ENCODE measurements at places on chromosomes 13 and 19.

DNA sequence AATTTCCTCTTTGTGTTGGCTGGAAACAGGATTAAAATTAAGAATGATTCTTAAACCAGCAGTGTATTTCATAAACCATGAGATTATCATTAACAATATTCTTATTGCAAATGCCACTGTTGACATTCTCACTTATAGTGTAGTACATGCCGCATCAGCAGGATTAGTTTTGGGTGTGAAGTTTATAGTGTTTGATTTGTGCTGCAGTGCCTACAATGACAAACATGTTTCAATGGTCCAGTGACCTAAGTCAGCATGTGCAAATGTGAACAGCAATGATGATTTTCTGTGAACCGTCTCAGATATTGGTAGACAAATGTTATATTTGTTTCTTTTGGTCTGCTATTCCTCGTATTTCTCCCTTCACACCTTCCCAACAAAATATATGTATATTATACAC, 49.8 kb upstream of the TDRD3 start:
- DNase-seq: no peak

DNA sequence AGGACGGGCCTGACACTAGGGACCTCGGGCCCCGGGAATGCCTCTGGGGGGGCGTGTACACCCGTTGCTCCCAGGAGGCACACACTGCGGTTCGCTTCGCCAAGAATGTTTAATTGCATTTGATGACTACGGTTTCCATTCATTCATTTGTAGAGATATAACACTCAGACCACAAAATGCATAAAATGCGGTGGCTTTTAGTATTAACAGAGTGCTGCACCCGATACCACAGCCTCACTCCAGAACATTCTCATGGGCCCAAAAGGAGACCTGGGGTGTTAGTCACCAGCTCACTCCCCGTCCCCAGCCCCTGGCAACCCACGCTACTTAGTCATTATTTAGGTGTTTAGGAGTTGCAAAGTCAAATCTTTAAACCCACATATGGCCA, 21.8 kb downstream of the HCN2 start:
- no peak for DNase-seq

GRCh38 chr19:17303940-17304267, 679 bp upstream of the ABHD8 start:
- DNase-seq: no peak

DNA sequence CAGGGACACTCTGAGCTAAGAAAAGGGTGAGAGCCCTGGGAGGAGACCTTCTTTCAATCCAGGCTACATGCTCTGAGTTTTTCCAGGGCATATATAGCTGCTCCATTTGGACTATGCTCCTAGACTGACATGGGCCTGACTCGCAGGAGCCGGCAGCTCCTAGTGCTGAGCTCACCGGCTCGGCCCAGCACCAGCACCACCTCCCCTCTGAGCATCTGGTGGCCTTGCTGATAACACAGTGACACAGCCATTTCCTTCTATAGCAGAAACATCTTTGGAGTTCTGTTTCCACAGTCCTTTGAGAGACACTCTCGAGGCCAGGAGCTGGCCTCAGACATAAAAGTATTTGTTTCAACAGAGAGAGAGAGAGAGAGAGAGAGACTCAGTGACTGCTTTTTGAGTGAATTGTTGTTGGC, 184.9 kb downstream of the TM9SF2 start:
- no peak for DNase-seq

DNA sequence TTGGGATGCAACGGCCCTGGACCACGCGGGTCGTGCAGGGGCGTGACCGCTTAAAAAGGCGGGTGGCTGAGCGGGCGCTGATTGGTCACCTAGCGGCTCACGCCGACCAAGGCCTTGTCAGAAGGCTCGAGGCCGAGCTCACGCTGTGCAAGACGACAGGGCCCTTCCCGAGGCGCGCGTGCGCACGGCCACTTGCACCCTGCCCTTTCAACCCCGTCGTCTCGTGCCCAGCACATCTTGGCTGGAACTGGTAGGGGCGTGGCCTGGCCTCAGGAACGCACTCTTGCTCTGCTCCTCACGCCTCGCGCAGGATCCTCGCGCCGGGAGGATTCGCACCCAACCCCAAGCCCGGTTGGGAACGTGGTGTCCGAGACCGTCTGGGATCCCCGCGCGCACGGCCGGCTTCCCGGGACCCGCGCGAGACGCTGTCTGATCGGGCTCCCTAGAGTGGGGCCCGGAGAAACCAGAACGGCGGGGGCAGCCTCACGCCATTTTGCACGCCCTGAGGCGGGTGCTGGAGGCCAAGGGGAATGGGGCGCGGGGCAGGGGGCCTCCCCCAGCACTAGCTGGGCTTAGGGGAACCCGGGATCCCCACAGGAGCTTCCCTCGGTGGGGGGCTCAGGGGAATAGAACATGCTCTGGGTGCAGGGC, at the start of gene MEIOSIN:
Gene MEIOSIN (plus strand): TSS at position 280 of the 651 bp plus-strand sequence. CDS start 1,938 bp downstream, outside the sequence.
- no peak for DNase-seq

DNA sequence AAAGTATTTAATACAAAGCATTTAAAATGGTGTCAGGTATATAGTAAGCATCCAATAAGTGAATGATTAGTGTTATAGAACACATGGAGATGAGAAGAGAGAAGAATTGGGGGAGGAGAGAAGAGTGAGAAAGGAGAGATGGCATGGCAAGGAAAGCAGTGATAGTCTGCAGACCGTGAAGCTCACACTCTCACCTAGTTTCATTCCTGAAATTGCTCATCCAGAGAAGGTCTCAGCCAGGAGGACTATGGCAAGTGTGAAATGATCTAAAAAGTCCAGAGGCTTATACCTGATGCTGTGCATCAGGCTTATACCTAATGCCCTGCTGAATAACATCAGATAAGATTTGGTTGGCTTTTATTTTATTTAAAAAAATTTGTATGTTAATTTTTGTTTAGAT, 351.6 kb upstream of the KLF12 start:
- no peak for DNase-seq

DNA sequence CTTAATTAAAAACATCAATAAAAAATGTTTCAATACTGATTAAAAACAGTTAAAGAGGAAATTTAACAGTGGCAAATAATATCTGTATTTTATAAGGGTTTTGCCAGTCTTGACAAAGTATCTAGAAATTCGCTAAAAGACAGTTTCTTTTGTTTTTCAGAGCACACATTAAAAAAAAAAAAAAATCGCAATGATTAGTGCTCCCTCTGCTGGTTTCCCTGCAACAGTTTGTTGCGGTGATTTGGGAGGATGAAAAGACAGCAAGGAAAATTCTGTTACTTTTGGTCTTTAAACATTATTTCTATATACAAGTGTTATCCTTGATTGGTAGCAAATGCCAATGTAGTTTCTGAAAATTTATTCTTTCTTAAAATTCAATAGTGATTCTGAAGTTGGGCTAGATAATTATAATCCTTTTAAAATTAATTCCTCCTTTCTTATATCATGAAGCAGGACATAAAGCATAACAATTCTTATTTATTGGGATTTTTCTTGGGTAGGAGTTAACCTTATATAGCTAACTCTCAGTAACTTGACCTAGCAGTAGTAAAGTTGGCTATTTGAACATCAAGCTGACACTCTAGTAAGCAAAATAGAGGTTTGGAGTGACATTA, 23.1 kb upstream of the SPRY2 start:
- DNase-seq: peak; percentile 14

DNA sequence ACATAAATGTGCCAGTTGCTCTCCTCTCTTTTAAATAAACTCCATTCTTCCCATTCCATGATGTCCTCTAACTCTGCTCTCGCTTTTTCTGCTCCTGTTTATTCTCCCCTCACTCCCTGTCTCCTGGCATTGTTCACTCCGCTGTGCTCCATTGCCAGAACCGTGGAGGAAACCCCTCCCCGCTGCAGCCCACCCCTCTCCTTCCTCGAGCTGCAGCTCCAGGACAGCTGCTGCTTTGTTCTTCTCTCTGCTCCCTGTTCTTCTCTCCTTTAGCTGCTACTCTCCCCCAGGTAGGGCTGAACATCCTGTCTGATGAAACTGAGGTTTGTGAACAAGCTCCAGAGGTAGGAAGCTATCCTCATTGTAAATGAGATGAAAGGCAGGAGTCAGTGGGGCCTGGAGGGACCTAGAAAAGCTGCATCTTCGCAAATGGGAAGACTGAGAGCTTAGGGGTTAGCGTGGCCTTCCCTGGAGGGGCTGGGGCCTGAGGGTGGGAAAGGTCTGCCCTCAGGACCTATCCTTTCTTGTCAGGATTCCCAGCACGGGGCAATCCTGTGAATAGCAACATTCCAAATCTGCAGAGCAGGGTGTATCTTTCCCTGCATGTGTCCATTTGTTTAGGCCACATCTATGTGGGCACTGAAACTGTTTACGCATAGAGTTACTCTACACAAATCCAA, 243.7 kb downstream of the DNAJC15 start:
- no peak for DNase-seq

DNA sequence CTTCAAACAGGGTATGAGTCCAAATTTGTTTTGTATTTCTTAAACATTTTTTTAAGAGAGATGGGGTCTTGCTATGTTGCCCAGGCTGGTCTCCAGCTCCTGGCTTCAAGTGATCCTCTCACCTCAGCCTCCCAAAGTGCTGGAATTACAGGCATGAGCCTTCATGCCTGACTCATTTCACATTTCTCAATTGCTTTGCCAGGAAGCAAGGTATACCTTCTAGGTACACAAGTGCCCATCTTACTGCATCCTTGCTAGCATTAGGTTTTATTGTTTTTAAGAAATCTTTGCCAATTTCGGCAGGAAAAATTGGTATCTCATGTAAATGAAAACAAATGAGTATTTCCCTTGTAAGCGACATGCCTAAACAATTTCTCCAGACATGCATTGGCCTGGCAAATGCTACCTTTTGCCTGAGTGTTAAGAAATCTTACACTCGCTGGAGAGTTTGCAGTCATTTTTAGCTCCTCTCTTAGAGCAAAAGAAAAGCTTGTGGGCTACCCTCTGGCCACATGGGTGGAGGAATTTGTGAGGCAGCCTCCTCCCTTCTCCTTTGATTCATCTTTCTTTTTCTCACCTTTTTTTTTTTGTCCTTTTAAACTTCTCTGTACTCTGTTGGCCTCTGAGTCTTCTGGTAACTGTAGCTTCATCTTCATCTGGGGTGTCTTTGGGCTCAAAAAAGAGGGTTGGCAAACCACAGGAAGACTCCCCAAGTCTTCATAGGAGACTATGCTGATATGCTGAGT, 33.0 kb downstream of the ACTL9 start:
- DNase-seq: no peak
